ENCODE measurements at places on chromosomes 2 and 18.
A peak's percentile ranks its signal among the peaks of the same experiment; 100 is the strongest.

GRCh38 chr2:235300368-235301201 lies 193.3 kb upstream of the AGAP1 start:
- no peak for DNase-seq

DNA sequence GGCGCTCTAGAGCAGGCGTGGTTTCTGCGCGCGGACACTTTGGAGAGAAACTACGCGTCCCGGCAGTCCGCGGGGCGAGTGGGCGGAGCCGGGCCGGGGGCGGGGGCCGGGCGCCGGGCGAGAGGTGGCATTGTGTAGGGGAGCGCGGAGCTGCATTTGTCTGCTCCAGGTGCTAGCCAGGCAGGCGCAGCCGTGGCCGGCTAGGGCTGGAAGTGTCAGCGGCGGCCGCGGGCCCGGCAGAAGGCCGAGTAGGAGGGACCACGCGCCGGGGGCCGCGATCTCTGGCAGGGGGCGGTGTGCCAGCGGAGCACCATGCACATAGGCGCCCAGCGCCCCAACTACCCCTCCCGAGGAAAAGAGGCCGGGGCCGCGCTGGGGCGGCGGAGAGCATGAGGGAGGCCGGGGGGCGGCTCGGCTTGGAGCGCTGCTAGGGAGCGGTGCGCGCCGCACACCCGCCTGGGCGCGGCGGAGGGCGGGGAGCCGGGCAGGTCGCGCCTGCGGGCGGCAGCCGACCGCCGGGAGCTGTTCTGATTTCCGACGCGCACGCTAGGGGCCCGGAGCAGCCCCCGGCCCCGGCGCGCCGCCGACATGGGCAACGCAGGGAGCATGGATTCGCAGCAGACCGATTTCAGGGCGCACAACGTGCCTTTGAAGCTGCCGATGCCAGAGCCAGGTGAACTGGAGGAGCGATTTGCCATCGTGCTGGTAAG lies at the start of gene FMNL2:
TSS of gene FMNL2 (plus strand) at position 159 of the 710 bp plus-strand sequence.
- DNase-seq, result peak; percentile 67

- DNase-seq, result no peak
Observed at GRCh38 chr2:18799397-18799796, 210.0 kb upstream of the NT5C1B start.

DNA sequence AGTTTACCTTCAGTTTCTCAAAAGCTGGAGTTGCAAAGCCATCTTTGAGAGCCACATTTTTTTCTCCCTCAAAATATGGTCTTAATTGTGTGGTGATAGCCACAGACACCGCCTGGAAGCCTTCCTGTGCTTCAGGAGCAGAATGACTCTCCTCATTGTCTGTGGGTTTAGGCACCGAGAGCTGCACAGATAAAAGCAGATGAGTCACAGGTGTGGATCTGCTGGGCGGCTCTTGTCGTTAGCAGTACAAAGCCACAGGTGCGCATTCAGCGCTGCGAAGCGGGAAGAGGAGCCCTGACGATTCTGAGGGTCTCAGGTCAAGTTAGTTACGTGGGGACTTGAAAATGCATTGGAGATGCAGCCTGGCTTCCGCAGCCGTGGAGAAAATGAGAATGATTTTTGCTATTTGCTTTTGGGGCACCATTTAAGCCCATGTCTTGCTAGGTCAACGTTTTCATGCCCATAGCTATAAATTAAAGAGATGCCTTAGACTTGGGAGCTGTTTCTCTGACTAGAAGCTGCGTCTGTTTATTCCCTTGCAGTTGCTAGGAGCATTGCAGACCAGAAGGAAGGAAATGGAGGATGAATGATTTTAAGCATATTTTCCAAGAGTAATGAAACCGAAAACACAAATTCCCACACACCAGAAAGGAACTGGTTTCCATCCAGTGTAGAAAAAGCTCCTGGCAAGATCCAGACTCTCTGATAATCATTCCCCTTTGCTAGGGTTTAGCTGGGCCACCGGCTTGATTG lies 51.5 kb downstream of the KLHL29 start:
- peak; percentile 56 for DNase-seq

- no peak for DNase-seq
Observed at GRCh38 chr2:58899692-58900091, 658.6 kb upstream of the FANCL start.

DNA sequence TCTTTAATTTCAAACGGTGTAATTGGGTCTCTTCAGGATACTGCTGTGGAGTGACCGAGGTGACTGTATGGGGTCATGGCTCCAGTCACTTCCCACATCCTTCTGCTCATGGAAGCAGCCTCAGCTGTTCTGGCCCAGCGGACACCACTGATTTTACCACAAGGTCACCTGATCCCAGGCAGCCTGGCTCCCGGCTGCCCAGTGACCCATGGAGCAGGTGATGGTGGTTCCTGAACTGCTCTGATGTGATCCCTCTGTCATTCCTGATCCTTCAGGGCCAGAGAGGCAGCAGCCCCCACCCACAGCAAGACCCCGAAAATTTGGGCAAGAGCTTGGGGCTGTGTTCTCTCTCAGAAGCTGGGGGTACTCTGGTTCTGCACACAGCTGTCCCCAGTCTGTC lies 35.5 kb upstream of the HS6ST1 start:
- DNase-seq, result no peak

DNA sequence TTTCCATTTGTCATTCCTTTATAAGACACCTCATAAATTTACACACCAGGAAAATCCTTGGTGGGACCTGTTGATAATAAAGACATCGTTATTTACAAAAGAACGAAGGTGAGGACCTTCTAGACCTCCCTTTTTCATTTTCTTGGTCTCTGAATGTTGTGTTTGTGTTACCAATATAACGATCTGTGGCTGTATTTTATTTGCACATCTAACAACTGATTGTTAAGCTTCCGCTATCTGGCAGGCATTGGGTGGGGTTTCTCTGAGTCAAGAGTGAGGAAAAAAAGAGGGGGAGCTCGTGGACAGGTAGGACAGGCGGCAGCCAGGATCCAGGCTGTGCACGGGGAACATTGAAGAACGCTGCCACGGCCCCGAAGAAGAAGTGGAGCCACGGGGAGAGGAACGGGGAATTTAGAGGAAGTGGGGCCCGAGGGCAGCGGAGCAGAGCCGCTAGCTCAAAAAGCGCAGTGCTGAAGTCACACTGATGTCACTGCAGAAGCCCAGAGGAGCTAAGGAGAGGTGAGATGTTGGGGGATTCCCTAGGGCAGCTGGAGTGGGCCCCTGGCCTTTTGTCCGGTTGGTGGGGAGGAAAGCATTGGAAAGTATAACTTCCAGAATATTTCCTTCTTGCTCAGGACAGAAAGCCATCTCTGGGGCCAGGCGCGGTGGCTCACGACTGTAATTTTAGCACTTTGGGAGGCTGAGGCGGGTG lies 20.9 kb upstream of the DNMT3A start:
- DNase-seq, result no peak

GRCh38 chr2:66095820-66096345 lies 339.0 kb upstream of the MEIS1 start:
- DNase-seq, result peak; percentile 50

DNA sequence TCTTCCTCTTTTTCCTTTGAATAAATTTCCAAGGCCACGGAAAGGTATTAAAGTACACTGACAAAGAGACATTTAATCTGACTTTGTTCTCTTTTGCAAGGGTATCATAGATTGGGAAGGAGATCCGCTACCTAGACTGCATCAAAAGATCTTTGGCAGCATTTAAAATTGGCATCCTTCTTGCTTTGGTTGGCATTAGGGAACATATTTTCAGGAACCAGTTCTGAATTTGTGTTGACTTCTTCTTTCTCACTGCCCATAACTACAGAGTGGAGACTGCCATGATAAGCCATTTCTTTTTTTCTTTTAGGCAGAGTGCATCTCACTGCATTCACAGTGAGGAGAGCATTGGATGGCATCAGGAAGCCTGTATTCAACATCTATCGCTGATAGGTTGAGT lies 83.4 kb downstream of the DOCK10 start:
- no peak for DNase-seq

- no peak for DNase-seq
Observed at GRCh38 chr2:229416116-229416694, 145.1 kb upstream of the PID1 start.

DNA sequence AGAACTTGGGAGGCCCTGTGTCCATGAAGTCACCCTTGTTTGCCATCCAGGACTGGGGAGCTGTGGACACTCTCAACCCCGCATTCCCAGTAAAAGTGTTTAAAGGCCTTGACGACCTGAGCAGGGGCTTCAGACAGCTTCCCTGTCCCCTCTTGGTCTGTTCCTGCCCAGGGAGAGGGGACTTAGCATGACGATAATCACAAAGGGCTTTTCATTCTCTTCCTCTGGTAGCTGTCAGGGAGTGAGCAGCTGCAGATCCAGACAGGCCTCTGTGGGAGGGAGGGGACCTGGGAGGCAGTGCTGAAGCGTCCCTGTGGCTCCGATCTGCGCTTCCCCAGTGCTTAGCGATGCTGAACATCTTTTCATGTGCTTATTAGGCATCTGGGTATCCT lies 77.8 kb upstream of the HS6ST1 start:
- peak; percentile 35 for DNase-seq

GRCh38 chr2:232587512-232587911 lies 37.0 kb downstream of the EIF4E2 start:
- no peak for DNase-seq
